NCI-H748 treated with DMSO at 0.1 percent for 48 hours (cell line): ENCODE measurements at places on chromosomes 5 and 9.

- DNase-seq = no peak
Observed at GRCh38 chr9:20642045-20642444, 19.7 kb upstream of the MLLT3 start.

DNA sequence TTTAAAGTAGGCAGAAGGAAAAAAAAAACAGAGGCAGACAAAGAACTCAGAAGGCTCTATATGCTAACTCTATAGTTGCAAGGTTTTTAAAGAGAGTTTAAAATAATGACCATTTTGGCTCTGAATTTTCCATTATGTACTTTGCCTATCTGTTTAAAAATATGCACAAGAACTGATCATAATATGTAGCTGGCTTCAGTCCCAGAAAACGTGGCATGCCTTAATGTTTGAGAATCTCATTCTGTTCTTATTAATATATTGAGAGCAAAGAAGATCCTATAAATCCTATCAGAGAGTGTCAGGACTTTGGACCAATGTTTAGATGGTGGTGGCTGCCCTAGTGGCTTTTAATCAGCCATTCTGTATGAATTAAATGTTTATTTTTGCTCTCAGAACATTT is 121.5 kb downstream of the JMY start:
- no peak for DNase-seq

- DNase-seq = no peak
Observed at GRCh38 chr9:76215066-76215465, 179.2 kb downstream of the RFK start.

GRCh38 chr5:75387806-75388205 is 50.8 kb downstream of the HMGCR start:
- DNase-seq = no peak

DNA sequence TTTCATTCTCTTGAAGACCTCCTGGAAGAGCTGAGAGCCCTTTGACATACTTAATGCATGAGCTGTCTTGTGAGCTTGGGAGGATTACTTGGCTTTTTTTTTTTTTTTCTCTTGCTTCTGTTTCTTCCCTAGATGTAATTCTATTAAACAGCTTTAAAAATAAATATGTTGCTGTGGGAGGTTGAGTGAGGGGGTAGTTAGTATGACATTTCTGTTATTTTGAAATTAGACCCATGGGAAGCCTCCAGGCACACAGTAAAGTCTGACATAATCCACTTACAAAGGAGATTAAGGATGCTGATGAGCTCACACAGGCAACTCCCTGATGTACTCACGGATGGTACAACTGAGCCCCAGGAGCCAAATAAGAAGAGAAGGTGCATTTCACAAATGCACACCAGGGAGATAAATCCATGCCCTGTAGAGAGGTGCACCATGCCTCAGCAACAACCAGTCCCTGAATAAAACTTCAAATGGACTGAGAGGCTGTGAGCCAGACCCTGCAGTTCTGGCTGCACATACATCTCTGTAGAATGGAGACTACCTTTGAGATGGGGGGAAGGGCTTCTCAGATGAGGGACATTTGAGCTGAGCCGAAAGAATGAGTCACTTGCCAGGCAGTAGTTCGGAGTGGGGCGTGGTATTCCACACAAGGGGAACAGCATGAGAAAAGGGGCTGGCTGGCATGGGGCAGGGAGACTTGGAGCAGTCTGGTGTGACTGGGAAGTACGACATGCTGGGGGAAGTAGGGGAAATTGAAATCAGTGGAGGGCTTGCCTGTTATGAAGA is 68.7 kb downstream of the ACTL7B start:
- DNase-seq = no peak

DNA sequence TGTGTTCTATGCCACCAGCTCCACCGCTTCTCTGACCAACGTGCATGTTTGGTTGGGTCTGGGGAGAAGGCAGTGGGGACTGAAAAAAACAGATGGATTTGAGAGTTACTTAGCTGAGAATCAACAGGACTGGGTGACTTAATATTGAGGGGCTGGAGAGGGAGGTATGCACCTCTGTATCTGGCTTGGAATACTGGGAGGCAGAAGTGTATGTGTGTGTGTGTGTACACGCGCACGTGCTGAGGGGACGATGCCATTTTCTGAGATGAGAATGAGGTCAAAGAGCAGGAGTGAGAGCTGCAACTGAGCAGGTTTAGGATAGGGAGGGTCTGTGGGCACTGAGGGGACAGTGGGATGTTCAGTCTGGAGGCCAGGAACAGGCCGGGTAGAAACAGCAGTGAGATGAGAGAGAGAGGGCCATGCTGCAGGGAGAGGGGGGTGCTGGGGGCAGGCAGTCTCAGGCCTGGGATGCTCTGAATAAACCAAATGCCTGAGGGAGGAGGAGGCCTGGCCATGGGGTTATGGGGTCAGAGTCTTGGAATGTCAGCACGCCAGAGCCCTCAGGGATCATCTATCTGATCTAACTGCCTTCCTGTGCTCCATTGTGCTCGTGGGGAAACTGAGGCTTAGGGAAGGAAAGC is 14.0 kb downstream of the PDGFRB start:
- no peak for DNase-seq

- DNase-seq = peak; percentile 72
Observed at GRCh38 chr9:100150214-100150613, 51.2 kb downstream of the INVS start.

- DNase-seq = no peak
Observed at GRCh38 chr9:100674419-100675122, 96.7 kb downstream of the CAVIN4 start.

- DNase-seq = no peak
Observed at GRCh38 chr5:33641744-33642505, 201.2 kb downstream of the TARS1 start.

- DNase-seq = no peak
Observed at GRCh38 chr9:5553211-5553610, 42.9 kb downstream of the PDCD1LG2 start.

GRCh38 chr5:60687927-60688720 is 11.8 kb downstream of the DEPDC1B start:
- DNase-seq = no peak

DNA sequence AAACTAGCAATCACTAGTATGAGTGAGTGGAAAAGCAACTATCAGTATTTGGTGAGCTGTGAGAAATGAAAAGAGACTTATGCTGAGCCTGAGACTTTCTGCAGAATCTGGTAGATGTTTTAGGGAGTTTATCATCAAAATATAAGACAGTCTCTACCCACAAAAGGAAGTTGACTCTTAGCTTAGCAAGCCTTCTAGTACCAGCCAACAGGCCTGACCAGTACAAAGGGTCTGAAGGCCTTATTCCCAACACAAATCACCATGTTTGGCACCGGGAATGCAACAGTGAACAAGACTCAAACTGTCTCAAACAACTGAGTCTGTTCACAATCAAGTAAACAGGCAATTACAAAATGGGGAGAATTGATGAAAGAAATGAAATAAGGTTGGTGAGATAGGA is 244.4 kb downstream of the CWC27 start:
- DNase-seq = no peak

GRCh38 chr5:67194166-67194565 is 2.4 kb downstream of the CD180 start:
- DNase-seq = no peak

GRCh38 chr5:146877783-146878475 is 628 bp downstream of the PPP2R2B start:
- DNase-seq = peak; percentile 41

DNA sequence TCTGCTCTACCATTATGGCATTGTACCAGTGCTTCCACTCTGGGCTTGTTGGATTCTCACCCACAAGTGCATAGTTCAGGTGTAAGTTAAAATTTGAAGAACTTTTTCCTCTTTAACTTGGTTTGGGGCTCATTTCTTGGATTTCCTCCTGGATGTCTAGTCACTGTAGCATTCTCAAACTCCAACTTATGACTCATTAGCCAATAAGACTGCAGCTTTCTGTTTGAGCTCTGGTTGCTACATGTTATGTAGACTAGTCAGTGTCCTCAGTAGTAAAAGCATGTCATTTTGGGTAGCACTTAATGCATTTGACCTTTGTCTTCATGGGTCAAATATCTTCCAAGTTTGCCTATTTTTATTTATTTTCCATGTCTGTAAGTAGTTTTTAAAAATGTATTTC is 790.8 kb downstream of the BRINP1 start:
- DNase-seq = no peak

- DNase-seq = no peak
Observed at GRCh38 chr9:77403239-77403638, 225.9 kb downstream of the VPS13A start.
